ENCODE measurements at places on chromosomes 12 and 14.
A peak's percentile ranks its signal among the peaks of the same experiment; 100 is the strongest.

- DNase-seq, result no peak
Observed at GRCh38 chr14:69719501-69719951, 47.4 kb upstream of the SRSF5 start.

DNA sequence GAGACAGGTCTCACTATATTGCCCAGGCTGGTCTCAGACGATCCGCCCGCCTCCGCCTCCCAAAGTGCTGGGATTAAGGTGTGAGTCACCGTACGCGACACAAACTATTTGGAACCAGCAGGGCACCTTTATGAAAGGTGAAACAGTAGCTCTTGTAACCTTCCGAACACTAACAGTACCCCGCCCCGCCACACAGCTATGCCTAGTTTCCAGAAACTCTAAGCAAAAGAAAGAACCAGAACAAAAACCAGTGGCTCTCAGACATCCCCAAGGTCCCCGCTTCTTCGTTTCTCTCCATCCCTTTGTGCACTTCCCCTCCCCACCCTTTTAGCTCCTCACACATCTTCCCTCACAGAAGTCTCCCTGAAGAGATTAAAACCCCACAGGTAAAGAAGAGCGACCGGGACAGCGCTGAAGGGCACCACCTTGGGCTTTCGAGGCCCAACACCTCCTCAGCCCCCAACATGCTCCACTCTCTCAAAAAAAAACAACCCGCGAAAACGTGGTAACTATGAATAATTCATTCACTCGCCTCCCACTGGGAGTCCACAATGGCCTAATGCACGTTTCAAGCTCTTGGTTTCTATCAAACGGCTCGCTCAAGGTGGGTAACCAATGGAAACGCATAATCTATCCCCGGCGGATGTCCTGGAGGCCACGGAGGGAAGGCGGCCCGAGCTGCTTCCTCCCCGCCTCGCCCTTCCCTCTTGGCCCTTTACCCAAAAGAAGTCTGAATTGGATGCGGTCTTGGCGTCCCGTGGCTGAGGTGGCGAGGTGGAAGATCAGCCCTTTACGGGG is 877 bp downstream of the BAG5 start:
- peak; percentile 30 for DNase-seq

GRCh38 chr14:104230946-104231345 is 92.6 kb downstream of the KIF26A start:
- no peak for DNase-seq

DNA sequence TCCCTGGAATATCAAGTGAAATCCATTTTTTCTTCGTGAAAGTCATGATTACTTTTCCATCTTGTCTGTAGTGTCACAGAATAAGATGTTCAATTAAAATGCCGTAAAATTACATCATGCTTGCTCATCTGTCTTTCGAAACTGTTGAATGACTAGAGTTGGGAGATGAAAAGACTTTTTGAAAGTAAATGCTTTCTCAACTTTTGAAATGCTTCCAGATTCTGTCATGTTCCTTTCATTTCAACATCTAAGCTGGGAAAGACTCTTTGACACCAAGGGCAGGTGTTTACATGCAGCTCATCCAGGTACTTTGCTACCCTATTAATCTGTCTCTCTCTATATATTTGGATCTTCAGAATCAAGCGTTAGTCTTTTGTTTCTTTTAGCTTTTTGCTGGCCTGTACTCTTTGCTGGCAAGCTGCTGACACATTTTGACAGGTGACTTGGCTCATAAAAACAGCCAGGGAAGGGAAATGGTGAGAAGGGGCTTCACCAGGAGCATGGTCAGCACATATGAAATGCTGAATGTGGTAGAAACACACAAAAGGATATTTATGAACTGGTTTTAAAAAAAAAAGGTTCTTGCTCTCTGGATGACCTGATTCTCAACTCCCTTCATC is 77.0 kb upstream of the METAP2 start:
- DNase-seq, result no peak

DNA sequence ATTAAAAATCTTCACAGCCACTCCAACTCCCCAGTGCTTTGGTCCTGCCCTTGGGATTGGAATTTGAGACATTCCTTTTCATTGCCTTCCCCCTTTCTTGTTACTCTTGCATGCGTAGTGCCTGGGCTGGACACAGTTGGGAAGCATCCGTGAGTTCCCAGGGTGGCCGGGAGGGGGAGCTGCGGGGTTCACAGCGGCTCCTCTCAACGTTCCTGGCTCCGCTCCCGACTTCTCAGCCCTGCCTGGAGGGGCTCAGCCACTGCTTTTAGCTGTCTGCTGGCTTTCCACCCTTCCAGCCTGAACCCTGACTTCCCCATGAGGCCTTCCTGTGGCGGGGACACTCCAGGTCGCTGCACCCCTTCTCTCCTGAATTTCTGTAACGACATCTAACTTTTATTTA is 3.2 kb downstream of the TEX52 start:
- DNase-seq, result peak; percentile 7

- DNase-seq, result no peak
Observed at GRCh38 chr12:53766881-53767280, 15.1 kb upstream of the CISTR start.

GRCh38 chr12:41336041-41336549 is 148.0 kb downstream of the PDZRN4 start:
- DNase-seq, result no peak

DNA sequence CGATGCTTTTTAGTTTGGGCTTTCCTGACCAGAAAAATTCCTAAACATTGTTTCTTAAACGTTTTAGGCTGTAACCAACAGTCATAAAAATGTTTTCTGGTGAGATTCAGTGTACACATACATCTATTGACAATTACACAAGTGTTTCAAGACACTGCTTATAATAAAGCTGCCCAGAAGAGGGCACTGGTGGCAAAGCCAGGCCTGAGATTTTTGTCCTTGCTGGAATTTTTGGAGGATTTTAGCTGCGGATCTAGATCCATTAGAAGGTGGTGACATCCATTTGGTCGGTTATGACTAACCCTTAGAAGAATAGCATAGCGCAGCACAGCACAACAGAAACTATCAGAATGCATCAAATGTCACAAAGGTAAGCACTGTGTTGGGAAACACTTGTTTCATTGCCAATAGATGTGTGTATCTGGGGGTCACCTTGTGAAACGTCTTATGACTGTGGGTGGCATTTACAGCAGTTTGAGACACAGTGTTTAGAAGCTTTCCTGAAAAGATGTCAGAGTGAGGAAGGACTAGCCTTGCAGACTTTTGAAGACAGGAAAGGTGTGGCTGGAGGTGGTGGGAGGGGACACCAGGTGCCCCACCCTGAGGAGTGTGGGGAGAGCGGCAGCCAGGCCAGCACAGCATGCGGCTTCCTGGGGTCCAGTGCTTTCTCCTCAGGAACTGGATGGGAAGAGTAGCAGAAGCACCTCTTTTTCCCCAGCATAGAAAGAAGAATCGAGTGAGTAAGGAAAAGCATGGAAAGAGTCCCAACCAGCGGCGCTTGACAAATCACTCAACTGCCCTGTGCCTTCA is 54.7 kb upstream of the FKBP4 start:
- DNase-seq, result no peak

- DNase-seq, result no peak
Observed at GRCh38 chr12:131620520-131620919, 90.4 kb upstream of the SFSWAP start.

GRCh38 chr12:119369161-119369560 is 34.6 kb downstream of the CCDC60 start:
- no peak for DNase-seq

GRCh38 chr12:9118158-9118557 is 2.4 kb upstream of the A2M start:
- DNase-seq, result no peak

DNA sequence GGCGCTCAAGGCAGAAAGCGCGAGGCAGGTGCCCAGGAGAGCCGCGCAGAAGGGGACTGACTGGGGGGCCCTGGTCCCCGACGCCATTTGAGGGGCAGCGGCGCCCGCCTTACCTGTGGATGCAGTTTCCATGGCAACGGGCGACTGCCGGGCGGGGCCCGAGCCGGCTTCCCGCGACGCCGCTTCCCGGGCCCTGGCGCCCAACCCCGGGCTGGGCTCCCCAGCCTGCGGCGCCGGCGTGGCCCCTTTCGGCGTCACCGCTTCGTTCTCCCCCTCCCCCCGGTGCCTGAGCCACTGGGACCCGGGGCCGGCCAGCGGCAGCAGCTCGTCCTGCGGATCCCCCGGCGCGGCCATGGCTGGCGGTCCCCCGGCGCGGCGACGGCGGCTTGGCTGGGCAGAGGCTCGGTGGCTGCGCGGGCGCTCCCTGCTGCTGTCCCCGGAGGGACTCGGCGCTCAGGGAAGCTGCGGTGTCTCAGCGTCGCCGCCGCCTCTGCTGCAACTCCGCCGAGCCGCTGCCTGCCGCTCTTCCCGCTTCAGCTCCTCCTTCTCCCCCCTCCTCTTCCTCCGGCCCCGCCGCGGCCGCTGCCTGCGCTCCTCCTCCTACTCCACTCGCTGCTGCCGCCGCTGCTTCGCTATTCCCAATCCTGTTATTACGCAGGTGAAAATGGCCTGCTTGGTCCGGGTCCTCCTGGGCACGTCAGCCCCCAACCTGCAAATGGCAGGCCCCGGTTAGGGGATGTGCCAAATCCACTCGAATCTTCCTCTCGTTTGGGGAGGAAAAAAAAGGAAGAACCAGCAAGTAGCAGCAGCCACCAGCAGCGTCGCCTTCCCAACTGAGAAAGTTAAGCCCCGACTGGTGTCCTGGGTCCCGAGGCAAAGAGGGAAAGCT is at the start of gene RTN1:
Gene RTN1 (minus strand): TSS at position 500 of the 889 bp plus-strand sequence. CDS start 146 bp downstream, at position 354.
- no peak for DNase-seq

DNA sequence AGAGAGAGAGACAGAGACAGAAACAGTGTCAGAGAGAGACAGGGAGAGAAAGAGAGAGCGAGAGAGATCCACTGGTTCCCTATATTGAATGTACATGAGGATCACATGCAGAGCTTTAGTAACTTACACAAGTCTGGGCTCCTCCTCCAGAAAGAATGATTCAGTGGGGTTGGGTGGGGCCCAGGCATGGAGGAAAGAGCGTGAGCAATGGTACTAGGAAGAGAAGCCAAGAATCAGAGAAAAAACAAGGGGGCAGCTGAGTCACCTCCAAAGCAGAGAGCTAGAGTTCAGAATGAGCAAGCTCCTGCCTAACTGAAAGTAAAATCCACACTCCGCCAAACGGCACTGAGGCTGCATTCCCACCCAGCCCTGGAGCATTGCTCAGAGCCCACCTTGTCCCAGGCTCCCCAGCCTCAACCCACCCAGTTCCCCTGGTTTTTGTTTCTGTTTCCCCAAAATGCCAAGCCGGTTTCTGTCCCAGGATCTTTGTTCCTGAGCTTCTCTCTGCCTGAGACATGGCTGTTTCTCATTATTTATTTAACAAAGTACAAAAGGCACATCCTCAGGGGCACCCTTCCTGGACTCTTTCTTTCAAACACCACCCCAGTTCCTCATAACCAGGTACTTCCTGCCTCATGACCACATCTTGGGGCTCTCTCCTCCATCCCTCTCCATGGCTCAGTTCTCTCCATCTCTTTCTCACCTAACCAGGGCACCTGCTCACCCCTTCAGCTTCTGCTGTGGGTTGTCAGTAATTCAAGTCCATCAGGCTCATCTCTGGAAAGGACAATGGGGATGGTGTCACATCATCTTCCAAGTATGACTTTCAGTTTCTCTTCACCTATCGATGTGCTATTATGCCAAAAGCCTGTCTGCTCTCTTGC is 670.3 kb upstream of the TBX3 start:
- no peak for DNase-seq

DNA sequence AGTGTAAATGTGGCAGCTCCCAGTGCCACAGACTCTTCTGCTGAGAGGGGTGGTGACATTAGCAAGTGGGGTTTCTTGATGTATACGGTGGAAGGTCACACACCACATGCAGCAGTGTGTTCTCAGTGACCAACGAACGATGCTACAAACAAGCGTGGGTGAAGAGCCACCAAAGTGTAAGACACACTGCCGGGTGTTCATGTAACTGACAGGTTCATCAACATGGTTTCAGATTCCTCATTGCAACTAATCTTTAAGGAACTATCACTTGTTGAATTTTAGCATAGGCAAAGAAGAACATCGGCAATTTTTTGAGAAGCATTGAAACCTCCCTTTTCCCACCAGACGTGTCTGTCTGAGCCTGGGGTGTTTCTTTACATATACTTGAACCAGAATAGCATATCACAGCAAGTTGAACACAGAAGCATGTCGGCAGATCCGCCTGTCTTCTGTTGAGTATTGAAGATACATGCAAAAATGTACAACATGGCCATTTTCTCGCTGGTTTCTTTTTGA is 58.8 kb downstream of the PPP2R5C start:
- DNase-seq, result peak; percentile 60

DNA sequence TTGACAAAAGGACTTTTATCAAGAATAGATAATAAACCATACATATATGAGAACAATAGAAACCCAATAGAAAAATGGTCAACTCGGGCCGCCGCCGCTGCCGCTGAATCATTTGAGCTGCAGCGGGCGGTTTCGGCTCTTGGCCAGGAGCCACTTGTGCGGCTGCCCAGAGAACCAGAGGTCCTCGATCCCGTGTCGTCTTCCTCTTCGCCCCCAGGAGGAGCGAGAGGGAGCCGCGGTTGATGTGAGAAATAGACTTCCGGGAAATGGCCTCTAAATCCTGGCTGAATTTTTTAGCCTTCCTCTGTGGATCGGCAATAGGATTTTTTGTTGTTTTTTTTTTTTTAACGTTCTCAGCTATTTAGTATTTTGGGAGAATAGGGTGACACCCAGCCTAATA is 44.8 kb downstream of the CPSF6 start:
- no peak for DNase-seq

- no peak for DNase-seq
Observed at GRCh38 chr14:65788876-65789275, 376.3 kb downstream of the FUT8 start.

DNA sequence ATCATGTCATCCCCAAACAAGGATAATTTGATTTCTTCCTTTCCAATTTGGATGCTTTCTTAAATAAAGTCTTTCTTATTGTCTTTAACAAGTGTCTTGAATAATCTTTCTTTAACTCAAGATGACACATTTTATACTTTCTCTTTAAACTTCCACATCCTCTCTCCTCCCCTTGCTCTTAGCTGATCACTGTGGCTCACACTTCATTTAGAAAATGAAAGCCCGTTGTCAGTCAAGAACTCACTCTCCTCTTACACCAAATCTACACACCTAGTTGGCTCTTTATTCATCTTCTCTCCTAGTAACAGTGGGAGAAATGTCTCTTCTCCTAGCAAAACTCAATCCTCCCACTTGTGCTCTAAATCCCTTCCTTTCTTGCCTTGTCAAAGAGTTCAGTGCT is 10.4 kb upstream of the RMST start:
- no peak for DNase-seq

DNA sequence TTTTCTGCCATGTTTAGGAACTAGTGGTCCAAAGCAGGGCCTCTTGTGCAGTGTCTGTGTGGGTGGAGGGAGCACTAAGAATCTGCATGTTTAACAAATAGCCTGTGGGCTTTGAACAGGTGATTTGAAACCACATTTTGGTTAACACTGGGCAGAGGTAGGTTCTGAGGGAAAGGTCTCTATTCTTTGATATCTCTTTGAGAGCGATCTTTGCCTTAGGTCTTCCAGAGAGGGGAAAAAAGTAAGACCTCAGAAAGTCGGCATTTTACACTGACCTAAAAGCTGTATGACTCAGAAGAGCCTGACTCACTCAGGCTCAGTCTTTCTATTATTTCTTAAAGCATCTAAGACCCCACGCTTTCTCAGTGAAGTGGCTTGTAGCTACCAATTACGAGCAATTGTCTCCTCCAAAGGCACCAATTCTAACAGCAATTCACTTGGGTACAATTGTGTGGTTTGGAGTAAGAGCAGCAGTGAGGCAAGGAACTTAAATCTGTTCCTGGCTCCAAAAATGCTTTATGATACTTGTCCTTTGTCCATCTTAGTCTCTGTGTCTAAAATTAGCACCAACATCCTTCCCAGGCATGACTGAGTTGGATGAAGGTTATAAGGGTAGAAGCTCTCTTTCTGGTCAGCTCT is 8.8 kb downstream of the EIF2B2 start:
- no peak for DNase-seq

- no peak for DNase-seq
Observed at GRCh38 chr12:105945880-105946279, 192.9 kb downstream of the NUAK1 start.
